Coronary artery (tissue), 2 donors: ENCODE measurements at places on chromosomes 13 and 19.

- DNase-seq, result peak; percentile 73
These were observed 39.6 kb downstream of the COL4A2 start for GRCh38 chr13:110346661-110347067.

GRCh38 chr13:87003265-87003664 is 667.9 kb upstream of the SLITRK5 start:
- DNase-seq, result no peak

GRCh38 chr19:41193430-41194156 is 574 bp downstream of the CYP2S1 start:
- DNase-seq, result no peak

- DNase-seq, result no peak
These were observed 816.9 kb upstream of the SLC10A2 start for GRCh38 chr13:103883164-103883563.

GRCh38 chr13:41931337-41931736 is 29.6 kb downstream of the VWA8 start:
- no peak for DNase-seq

GRCh38 chr19:50573741-50574461 is 5.7 kb upstream of the LRRC4B start:
- no peak for DNase-seq

GRCh38 chr19:40933025-40933424 is 51.0 kb upstream of the CYP2A7 start:
- no peak for DNase-seq

GRCh38 chr13:44373601-44374347 is at the start of gene SERP2:
Gene SERP2, plus strand, starts transcription at chr13:44373824. Its CDS starts 202 bp downstream, at chr13:44374026.
- DNase-seq, result no peak

DNA sequence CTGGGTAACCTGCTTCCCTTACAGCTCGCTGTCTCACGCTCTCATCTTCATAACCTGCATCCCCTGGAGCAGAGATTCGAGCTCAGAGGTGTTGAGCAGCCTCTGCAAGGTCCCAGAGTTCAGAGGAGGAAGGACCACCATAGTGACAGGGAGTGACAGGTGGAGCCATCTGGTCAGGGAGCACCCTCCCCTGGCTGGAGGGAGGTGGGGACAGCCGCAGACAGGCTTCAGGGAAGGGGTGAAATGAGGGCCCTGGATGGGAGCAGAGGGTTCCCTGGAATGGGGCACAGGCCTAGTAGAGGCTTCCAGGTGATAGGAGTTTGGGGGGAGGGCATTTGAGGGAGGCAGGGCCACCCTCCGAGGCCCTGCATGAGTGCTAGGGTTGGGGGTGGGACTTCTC is 82.1 kb downstream of the ZNF429 start:
- no peak for DNase-seq

DNA sequence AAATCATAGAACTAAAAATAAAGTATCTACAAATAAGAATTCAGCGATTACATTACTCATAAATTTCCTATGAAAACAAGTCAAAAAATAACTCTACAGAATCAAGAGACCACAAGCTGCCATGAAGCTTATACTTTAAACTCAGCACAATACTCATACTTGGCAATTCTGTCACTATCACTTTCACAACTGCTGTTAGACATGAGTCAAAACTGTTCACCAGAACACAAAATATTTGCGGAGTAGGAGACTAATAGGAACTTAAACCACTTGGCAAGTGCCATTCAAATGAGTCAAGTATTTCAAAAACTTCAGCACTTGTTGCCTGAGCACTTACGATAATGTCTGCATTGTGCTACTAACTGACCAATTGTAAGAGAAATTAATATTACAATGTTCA is 387.8 kb upstream of the GPC6 start:
- DNase-seq, result no peak

- no peak for DNase-seq
These were observed 458.6 kb downstream of the DCT start for GRCh38 chr13:94020833-94021232.

DNA sequence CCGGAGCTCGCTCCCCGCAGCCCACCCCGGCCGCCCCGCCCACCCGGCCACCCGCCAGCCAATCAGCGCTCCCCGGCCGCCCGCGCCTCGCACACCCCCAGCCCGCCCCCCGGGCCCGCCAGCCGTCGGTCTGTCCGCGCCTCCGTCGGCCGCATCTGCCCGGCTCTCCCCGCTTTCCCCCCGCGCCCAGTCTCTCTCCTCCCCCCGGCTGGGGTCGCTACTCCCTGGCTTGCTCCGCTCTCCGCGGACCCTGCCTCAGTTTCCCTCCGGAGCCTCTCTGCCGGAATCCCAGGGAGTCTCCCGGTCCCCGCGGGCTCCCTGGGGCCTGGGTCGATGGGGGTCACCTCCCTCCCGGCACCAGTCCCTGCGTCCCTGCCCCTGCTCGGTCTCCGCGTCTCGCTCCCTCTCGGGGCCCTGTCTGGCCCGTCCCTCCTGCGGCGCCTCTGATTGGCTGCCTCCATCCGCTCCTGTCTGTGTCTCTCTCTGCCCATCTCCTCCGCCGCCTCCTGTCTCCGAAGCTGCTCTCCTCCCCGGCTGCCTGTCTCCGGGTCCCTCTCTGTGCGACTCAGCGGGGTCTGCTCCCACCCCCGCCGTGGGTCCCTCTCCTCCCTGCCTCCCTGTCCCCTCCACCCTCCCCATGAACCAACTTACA is 484 bp downstream of the IL11 start:
- DNase-seq, result no peak

DNA sequence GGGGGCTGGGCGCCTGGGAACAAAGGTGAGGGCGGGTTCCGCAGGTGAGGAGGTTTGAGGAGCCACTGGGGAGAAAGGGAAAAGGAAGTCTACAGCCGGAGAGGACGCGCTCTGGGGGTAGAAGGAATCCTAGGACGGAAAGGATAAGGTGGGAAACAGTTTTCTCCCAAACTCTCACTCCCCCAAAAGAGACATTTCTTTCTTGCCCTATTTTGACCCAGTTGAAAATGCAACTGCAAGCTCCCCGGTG is 651 bp upstream of the POLR1D start:
- no peak for DNase-seq

DNA sequence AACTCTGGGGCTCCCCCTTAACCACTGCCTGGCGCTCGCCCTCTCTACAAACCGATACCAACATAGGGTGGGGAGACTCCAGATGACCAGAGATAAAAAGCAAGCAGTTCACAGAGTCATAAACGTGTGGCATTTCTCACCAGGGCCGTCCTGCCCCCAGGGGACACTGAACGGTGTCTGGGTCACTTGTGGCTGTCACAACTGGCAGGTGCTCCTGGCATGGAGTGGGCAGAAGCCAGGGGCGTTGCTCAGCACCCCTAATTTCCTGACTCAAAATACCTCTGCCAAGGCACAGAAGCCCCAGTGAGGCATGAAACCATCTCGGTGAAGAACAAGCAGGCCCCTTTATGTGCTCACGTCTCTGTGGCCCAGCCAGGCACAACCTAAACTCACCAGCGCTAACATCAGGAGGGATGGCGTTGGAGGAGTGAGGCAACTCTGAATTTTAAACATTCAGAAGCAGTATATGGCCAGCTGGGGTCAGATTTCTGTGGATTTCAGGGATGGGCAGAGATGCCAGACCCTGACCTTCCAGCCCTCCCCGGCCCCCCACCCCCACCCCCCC is 1.8 kb downstream of the PIP5K1C start:
- no peak for DNase-seq

GRCh38 chr13:43243711-43244110 is 220.3 kb downstream of the DNAJC15 start:
- DNase-seq, result no peak

DNA sequence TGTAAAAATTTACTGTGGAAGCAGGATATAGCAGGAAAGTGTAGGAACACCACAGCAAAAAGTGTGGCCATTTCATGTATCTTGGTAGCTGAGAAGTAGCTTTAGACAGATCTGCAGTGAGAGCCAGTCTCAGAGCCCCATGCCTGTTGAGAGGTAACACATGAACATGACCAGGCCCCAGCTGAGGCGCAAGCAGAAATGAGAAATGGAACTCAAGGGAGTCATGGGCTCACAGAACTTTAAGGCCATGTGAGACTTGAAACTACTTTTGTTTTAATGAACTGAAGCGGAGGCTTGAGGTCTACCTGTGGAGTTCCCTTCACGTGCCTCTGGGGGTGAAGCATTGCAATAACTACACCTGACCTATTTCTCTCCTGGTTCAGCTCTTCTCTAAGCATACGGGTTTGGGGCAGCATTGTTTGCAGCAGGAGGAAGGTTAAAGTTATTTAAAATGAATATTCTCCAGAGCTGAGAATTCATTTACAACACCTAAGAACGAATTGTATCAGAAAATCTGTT is 3.3 kb downstream of the MYO16 start:
- DNase-seq, result no peak

GRCh38 chr13:112843392-112844111 is 125.5 kb upstream of the MCF2L start:
- DNase-seq, result no peak

- DNase-seq, result no peak
These were observed 1.7 kb downstream of the TPRX2 start for GRCh38 chr19:47860602-47861297.

GRCh38 chr13:42152495-42152894 is 104.0 kb downstream of the DGKH start:
- DNase-seq, result no peak

DNA sequence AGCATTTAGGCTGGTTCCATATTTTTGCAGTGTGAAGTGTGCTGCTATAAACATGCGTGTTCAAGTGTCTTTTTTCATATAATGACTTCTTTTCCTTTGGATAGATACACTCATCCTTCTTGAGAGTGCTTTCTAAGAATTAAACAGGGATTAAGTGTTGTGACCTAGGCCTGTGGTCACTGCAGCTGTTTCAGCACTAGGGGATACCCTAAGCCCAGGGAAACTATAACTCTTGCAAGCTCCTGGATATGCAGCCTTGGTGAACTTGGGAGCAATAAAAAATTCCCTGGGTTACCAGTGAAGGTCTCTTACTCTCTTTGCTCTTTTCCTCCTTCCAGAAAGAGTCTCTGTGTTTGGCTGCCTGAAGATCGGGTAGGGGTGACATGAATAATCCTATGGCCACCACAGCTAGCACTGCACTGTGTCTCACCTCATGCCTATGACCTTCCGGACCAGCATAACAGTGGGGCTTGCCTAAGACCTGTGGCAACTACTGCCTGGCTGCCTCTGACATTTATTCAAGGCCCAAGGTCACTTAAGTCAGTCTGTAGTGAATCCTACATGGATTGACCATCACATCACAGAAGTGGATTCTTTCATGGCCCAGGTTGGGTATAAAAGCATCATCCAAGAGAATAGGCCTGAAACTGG is 799.7 kb downstream of the DACH1 start:
- DNase-seq, result no peak

DNA sequence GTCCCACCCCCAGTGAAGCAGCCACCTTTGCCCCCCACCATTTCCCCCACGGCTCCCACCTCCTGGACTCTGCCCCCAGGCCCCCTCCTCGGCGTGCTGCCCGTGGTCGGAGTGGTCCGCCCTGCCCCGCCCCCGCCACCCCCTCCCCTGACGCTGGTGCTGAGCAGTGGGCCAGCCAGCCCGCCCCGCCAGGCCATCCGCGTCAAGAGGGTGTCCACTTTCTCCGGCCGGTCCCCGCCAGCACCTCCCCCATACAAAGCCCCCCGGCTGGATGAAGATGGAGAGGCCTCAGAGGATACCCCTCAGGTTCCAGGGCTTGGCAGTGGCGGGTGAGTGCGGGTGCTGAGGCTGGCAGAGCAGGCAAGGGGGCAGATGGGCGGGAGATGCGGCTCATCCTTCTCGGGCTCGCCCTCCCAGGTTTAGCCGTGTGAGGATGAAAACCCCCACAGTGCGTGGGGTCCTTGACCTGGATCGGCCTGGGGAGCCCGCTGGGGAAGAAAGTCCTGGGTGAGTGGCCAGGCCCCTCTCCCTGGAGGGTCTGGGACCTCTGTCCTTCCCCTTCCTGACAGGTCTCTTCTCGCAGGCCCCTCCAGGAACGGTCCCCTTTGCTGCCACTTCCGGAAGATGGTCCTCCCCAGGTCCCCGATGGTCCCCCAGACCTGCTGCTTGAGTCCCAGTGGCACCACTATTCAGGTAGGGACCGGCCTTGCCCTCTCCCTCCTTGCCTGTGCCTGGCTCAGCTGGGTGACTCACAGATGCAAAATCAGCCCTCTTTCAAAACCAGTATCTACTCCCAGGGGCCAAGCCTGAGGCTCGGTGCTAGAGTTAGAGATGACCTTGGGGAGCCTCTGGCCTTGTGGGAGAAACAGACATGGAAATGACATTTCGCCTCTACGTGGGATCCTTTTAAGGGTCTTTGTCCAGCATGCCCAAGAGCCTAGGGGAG is 8.8 kb downstream of the IGFLR1 start:
- DNase-seq, result no peak

DNA sequence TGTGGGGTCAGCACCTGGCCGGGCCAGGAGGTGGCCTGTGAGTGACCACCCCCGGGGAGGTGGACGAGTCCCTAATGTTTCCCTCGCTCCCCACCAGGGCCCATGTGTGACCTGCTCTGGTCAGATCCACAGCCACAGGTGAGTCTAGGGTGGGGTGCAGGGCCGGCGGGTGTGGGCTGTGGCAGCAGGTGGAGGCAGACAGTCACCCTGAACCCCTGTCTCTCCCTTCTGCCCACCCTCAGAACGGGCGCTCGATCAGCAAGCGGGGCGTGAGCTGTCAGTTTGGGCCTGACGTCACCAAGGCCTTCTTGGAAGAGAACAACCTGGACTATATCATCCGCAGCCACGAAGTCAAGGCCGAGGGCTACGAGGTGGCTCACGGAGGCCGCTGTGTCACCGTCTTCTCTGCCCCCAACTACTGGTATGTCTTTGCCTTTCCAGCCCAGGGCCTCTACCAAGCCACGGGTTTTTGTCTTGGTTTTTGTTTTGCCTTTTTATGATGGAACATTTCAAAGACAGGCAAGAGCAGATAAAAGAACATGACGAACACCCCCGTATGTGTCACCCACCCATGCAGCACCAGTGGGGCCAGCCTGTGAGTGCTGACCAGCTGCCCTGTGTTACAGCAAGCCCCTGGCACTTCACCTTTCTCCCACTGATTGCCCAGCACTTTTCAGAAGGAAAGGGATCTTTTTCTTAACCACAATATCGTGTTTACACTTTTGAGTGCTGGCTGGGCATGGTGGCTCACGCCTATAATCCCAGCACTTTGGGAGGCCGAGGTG is 24.9 kb downstream of the CCDC8 start:
- no peak for DNase-seq

GRCh38 chr13:36979361-36980050 is 19.6 kb downstream of the ALG5 start:
- DNase-seq, result no peak

- DNase-seq, result no peak
These were observed 6.3 kb downstream of the CALM3 start for GRCh38 chr19:46607448-46607841.

DNA sequence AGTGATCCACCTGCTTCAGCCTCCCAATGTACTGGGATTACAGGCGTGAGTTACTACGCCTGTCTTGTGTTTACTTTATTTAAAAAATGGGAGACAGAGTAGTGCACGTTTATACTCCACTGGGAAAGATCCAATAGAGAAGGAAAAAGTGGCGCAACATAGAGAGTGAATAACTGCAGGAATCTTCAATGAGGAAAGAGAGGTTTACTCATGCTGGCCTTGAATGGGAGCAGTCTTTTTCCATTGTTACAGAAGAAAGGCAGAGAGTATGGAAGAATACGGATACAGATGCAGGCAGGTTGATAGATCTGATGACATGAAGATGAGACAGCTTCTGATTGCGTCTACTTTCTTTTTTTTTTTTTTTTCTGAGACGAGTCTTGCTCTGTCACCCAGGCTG is 4.6 kb upstream of the WDFY2 start:
- no peak for DNase-seq
